ENCODE measurements at places on chromosomes 7 and 10.
A peak's percentile ranks its signal among the peaks of the same experiment; 100 is the strongest.

- DNase-seq: no peak
Observed at GRCh38 chr10:125120053-125120710, 40.2 kb downstream of the CTBP2 start.

GRCh38 chr7:159211540-159212182 is 67.0 kb upstream of the VIPR2 start:
- no peak for DNase-seq

GRCh38 chr7:42452356-42452755 is 215.3 kb upstream of the GLI3 start:
- DNase-seq: no peak

DNA sequence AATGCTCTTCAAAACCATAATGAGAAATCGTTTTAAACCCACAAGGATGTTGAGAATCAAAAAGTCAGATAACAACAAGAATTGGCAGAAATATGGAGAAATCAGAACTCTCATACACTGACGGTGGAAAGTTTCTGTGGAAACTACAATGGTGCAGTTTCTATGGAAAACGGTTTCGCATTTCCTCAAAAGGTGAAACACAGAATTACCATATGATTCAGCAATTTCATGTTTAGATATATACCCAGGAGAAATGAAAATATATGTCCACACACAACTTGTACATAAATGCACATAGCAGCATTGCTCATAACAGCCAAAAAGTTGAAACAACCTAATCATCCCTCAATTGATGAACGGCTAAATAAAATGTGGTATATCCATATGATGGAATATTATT is 218.2 kb downstream of the ARL4A start:
- no peak for DNase-seq

GRCh38 chr10:59027975-59028655 is 148.3 kb upstream of the PHYHIPL start:
- peak; percentile 16 for DNase-seq

GRCh38 chr7:64733550-64734240 is 60.5 kb upstream of the ZNF138 start:
- DNase-seq: no peak

- no peak for DNase-seq
Observed at GRCh38 chr7:25536851-25537250, 308.6 kb upstream of the NPVF start.

DNA sequence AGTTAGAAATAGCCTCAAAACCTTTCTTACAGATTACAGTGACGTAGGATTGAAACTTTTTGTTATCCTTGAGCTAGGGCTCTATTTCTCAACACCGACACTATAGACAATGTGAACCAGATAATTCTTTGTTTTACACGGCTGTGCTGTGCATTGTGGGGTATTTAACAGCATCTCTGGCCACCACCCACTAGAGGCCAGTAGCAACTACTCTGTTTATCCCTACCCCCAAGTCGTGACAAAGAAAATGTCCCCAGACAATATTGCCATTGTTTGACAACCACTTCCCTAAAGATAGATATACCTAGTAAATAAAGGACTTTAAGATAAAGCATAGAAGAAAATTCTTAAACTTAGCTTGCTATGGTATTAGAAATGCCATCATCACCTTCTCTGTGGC is 359.6 kb downstream of the ARL4A start:
- DNase-seq: no peak

DNA sequence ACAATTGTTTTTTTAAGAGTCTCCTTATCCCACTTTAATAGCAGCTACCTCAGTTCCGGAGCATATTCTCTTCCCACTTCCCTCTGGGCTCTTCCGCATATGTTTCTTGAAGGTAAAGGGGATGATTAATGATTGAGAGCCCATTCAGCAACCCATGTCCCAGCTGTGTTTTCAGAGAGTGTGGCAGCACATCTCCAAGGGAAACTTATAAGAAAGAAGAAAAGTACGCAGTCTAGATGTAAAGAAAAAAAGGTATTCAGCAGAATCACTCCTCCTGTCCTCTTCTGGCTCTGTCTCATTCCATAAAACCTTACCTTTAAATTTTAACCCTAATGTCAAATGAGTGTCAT is 9.7 kb upstream of the ANKRD7 start:
- no peak for DNase-seq

Measured in fibroblast of the conjunctiva (primary cell).